Activated CD8-positive, alpha-beta memory T cell treated with anti-CD3 and anti-CD28 coated beads for 24 hours (primary cell): ENCODE measurements at places on chromosomes 5 and 9.

GRCh38 chr9:93080406-93080805, 15.6 kb upstream of the CARD19 start:
- peak; percentile 54 for DNase-seq

DNA sequence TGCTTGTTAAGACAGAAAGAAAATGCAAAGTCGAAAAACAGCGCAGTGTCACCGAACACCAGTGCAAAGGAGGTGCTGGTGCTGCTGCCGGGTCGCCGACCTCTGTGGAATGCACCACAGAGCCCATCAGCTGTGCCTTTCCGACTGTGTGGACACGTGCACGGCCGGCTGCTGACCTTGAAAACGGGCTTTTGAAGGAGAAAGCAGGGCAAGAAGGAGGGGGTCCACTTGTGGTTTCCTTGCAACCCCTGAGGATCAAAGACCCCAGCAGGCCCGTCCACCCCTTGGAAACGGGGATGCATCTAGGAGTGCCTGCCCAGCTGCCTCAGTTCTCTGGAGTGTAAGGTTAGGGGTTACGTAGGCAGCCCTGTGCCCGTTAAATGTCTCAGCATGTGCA, 6.2 kb upstream of the OLFM1 start:
- DNase-seq = no peak

- no peak for DNase-seq
Measured at GRCh38 chr9:131610231-131610761, 65.0 kb downstream of the PRRT1B start.

- DNase-seq = no peak
Measured at GRCh38 chr5:93461756-93462155, 119.3 kb downstream of the NR2F1-AS1 start.

DNA sequence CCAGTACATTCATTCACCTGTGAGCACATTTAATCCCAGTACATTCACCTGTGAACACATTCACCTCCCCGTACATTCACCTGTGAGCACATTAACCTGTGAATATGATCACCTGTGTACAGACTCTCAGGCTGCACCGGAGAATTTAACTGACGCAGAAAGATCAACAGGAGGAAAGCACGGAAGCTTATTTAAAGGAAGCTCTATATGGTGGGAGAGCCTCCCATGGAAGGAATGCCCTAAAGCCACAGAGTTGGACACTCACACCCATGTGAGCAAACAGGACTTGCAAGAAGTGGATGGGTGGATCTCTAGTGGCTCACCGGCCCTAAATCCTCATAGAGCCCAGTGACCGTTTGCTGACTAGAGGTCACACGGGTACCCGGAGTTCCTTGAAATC, 38.2 kb downstream of the TRIP13 start:
- DNase-seq = no peak

DNA sequence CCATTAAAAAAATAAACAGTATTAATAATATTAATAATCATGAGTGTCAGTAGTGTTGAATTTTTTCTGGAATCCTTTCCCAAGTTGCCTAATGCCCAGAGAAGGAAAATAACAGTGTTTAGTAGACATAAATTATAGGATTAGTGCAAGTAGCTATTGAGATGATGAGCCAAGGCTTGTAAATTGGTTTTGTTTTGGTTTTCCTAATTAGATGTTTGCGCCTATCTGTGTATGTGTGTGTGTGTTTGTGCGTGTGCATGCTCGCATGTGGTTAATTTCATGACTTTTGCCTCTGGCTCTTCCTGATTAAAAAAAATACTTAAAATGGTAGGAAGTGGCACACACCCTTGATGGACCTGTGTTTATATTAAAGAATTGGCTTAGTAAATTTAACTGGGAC, 55.4 kb downstream of the FXN start:
- DNase-seq = no peak

DNA sequence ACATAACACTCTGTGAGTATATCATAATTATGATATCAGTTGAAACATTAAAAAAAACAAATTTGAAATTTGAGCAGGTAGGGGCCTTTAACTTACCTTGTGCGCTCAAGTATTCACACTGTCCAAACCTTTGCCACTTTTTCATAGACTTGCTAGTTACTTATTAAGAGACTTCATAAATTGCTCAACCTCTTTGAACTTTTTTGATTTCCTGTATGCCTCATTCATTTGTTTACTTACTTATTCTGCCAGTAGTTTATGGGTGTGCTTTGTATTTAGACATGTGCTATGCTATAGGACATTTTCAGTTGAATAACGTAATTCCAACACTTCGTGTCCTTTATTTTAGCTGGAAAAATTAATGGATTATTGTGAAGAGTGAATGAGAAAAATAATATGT, 204.8 kb downstream of the HCN1 start:
- no peak for DNase-seq

GRCh38 chr9:32384364-32385151, at the start of gene ACO1:
ACO1 (plus strand) TSS chr9:32384643; CDS start chr9:32405507, 20,864 bp downstream.
- peak; percentile 94 for DNase-seq

DNA sequence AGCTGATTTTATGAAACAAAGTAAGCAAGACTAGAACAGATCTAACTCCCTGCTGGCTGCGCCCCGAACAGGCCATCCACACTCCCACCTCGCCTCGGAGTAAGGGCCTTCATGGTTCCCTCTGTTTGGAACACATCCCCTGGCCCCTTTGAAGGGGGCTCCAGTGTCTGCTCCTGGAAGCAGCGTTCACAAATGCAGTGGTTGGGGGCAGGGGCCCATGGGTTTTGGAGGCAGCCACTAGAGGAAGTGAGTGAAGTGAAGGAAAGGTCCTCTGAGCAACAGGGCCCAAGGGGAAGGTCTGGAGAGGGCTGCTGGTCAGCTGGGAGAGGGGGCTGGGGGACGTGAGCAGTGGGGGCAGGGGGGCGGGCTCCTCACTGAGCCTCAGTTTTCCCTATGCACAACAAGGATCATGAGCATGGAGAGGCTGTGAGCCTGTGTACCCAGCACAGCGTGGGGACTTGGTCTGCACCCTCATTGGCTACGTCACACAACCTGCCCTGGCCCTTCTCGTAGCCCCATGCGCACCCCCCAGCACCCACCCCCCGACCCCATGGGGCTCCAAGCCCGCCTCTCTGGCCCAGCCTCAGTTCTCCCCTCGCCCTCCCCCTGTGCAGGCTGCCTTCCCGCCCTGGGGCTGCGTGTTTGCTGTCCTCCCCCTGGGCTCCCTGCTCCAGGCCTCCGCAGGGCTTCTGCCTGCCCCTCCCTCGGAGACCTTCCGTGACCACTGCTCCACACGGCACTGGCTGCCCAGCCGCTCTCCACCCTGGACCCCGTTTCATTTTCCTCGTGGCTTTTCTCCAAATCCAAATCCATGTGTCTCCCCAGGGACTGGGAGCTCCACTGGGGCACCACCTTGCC, 39.5 kb downstream of the RASGEF1C start:
- DNase-seq = no peak

DNA sequence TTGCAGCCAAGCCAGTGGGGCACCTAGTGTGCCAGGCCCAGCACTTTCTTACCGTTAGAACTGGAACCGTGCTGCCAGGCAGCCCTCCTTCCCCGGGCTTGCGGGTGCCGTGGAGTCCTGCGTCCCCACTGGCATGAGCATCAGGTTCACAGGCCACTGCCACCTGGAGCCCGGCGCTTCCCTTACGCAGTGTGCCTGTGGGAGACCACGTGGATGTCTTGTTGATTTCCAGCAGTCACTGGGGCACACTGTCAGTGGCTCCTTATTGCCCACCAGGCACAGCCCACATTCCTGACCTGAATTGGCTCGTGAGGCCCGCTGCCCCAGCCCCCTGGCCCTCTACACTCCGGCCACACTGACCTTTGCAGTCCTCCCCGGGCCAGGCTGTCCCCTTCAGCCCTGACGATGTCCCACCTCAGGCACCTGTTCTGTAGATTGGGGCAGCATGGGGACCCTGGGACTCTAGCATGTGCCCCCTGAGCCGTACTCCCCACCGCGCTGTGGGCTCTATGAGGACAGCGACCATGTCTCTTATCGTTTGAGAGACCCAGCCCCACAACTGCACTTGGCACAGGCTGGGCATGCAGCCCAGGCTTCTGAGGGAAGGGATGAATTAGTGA, 10.4 kb upstream of the CEL start:
- no peak for DNase-seq

DNA sequence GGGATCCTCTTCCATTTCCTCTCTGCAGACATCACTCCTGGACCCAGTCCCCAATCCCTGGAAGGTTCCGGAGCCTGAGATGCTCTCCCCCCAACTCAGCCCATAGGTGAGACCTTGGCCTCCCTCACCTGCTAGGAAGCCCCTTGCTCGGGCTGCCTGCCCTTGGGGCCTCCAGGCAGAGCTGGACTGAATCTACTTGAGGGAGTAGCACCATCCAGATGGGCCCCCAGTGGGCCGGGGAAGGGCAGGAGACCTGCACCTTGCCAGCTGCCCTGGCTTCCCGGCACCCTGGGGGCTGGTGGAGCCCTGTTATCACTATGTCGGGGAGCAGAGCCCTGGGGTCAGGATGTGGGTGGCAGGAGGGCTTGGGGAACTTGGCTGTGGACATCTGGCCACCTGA, 26.9 kb upstream of the TMEM250 start:
- DNase-seq = no peak

DNA sequence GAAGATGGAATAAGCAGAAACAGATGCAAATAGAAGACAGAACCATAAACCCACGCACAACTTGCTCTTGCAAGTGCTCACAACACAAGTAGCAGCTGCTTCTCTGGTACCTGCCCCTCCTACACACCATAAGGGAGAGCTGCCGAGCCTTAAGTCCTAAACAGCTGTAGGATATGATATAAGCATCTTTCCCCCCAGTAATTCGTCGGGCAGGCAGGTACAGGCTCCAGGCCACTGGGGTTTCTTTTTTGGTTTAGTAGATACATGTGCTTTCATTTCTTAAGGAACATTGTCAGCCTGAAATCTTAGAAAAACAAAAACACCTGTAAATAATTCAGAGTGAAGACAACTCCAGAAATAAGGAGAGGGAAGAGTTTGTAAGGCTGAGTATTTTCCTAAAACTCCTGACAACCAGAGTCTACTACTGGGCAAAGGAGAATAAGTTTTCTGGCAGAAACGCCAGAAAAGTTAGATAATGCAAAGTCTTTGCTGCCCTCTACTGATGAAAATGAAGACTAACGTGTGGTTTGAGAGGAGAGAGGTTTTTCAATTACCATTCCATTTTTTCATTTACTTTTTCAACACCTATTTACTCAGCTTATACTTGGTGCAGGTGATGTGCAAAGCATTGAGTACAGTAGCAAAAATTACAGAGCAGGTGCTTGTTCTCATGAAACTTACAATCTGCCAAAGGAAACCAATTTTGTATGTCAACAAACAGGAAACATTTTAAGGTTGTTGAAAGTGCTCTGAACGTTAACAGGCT, 20.1 kb upstream of the TCERG1 start:
- DNase-seq = no peak

GRCh38 chr9:36284226-36284625, 26.0 kb upstream of the GNE start:
- DNase-seq = no peak

GRCh38 chr5:1400211-1400855, 44.9 kb downstream of the SLC6A3 start:
- DNase-seq = no peak

GRCh38 chr5:96868603-96869371, 7.5 kb upstream of the ERAP2 start:
- DNase-seq = no peak

DNA sequence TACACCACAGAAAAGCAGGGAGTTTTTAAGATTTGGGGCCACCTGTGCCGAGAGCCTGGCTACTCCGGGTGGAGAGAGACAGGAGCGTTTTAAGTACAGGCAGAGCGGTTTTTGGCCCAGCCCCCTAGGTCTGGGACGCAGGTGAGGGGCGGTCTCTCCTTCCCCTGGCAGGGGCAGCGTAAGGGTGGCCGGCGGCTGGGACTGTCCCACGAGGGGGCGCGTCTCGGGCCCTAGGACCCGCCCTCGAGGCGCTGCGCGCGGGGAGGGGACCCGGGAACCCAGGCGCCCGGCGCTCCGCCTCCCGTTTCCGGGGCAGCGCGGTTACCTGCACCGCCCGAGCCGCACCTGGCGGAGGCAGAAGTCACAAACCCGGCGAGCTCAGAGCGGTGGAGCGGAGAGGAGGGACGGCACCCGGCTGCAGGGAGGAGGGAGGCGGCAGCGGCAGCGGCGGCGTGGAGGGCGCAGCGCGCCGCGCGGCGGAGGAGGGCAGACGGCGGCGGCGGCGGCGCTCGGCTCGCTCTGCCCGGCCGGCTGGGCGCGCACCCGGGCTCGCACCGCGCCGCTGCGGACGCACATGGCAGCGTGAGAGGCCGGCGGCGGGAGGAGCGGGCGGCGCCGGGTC, at the start of gene WWC1:
TSS of gene WWC1 (plus strand) at position 304 of the 622 bp plus-strand sequence. CDS start 508 bp downstream, outside the sequence.
- peak; percentile 76 for DNase-seq

DNA sequence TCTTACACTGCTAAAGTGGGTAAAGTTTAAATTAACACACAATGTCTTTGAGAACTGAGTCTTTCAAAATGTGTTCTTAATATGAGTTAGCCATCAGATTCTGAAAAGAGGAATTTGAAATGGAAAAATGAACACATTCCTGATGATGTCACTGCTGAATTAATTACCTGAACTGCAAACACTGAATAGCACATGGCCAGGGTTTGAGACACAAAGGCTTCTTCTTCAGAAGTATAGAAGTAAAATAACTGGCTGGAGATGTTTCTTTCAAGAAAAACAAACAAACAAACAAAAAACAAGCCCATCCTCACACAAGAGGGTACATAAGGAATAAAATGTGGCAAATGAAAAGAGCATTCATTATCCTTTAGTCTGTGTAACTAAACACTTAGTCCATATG, 7.1 kb downstream of the GLIS3 start:
- DNase-seq = no peak
